ENCODE measurements at places on chromosomes 4 and X.

GRCh38 chrX:19683817-19684216 is 168.5 kb upstream of the MAP3K15 start:
- peak; percentile 5 for DNase-seq

- no peak for DNase-seq
Observed at GRCh38 chr4:95676190-95676589, 127.4 kb upstream of the UNC5C start.

DNA sequence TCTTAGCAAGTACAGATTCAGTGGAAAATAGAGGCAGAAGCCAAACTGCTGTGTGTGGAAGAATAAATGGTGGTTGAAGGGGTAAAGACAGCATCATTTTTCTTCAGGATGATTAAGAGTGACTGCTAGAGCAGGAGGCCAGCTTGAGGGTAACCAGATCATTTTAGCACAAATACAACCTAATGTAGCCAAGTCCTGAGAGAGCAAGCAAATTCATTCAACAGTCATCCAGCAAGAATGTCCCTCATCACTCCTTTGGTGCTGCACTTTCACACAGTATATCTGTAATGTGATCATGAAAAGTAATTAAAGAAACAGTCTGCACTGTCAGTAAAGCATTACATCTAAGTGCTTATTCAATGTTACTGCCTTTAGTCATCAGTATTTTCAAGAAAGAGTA is 44.8 kb downstream of the NPFFR2 start:
- DNase-seq, result no peak

- no peak for DNase-seq
Observed at GRCh38 chr4:85672116-85672515, 197.2 kb downstream of the ARHGAP24 start.

DNA sequence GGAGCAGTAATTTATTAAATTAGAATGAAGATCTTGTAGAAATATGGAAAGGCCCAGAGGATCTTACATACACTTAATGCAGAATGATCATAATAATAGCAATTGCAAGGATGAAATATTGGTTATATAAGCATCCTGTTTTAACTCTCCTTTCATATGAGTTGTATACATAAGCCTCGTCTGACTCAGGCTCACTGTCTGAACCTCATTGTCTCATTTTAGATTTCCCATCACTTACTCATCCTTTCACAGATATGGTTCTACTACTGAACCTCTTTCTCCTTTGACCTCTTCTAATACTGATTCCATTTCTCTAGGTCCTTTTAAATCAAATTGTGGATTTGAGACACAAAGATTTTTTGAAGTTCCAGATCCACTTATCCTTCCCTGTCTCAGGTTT is 277.3 kb upstream of the TRPC5 start:
- no peak for DNase-seq

GRCh38 chr4:124459941-124460310 is 252.6 kb downstream of the ANKRD50 start:
- DNase-seq, result no peak

- DNase-seq, result no peak
Observed at GRCh38 chr4:186669159-186669731, 54.4 kb downstream of the FAT1 start.
